ENCODE measurements at places on chromosomes 16 and 17.
A peak's percentile ranks its signal among the peaks of the same experiment; 100 is the strongest.

- no peak for DNase-seq
Measured at GRCh38 chr16:50299508-50300105, 33.3 kb downstream of the ADCY7 start.

DNA sequence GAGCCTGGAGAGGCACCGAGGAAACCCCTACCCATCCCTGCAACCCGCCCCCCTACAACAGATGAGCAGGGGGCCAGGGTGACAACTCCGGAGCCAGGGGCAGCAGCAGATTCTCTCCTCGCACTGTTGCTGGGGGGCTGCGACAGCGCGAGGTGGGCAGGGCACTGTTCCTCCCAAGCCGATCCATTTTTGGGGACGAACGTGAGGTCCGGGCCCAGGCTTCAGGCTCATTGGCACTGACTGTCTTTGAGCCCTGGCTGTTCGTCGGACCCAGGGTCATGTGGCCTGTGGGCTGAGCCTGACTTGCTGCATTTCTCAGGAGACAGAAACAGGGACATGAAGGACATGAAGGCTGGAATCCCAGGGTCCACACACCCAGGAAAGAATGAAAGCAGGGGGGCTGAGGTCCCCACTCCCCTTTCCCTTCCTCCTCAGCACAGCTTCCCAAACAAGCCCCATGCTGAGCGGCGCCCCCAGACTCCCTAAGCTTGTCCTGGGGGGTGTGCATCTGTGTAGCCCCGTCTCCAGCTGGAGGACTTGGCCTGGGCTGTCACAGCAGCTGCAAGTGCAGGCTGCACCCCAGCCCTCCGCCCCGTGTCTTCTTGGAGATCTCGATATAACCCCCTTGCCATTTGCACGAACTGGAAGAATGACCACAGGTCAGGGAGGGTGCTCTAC, 18.7 kb downstream of the CEP295NL start:
- DNase-seq: no peak

DNA sequence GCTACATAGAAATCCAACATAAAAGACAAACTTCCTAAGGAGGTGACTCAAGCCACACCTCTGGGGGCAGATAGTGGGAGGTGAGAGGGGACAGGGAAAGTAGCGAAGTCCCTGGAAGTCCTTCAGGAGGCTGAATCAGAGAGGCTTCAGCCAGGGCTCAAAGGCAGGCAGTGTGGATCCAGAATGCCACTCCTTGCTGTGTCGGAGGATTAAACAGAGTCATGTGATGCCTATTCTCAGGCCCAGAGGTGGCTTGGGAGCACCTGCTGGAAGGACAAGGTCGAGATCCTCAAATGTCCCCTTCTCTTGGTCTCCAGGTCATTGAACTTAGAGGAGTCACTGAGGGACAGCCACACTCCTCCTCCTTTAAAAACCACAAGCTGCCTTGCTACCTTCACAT, 391.1 kb downstream of the SOX9 start:
- DNase-seq: no peak

GRCh38 chr16:80623376-80623775, 82.6 kb downstream of the DYNLRB2 start:
- DNase-seq: peak; percentile 27

DNA sequence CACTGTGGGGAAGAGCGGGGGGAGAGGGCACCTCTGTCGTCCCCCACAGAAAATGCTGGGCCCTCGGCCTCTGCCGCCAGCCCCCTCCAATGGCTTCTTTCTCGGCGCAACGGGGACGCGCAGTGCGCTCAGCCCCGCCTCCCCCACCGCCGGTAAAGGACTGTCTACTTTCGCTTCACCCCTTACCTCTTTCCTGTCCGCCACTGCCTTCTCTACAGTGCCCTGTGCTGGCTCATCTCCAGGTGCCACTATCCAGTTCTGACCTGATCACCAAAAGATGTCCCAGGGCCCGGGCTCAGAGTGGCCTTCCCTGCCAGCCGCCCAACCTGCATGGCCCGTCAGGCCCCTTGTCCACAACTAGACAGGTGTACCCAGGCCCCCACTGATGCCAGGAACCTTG, 7.3 kb downstream of the ENDOV start:
- DNase-seq: no peak

DNA sequence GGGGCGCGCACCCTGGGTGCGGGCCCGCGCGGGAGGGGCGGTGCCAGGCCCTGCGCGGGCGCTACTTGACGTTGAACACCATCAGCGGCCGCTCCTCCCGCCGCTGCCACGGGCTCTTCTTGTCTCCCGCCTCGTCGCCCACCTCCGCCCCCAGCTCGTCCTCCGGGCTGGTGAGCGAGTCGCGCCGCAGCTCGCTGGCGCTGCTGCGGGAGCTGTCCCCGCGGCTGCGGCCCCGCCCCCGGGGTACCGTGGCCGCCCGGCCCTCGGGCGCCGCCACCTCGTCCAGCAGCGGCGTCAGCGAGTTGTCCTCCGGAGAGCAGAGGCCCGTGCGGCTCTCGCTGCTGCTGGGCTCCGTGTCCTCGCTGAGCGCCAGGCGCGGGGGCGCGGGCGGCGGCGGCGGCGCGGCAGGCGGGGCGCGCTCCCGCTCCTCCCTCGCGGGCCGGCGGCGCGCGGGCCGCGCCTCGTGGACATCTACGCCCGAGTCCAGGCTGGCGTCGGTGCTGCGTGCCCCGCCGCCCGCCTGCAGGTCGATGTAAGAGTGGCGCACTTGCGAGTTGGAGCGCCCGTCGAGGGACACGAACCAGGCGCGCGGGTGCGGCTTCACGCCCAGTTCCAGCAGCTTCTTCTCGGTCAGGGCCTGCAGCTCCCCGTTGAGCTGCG, 8.7 kb downstream of the GRN start:
- no peak for DNase-seq

DNA sequence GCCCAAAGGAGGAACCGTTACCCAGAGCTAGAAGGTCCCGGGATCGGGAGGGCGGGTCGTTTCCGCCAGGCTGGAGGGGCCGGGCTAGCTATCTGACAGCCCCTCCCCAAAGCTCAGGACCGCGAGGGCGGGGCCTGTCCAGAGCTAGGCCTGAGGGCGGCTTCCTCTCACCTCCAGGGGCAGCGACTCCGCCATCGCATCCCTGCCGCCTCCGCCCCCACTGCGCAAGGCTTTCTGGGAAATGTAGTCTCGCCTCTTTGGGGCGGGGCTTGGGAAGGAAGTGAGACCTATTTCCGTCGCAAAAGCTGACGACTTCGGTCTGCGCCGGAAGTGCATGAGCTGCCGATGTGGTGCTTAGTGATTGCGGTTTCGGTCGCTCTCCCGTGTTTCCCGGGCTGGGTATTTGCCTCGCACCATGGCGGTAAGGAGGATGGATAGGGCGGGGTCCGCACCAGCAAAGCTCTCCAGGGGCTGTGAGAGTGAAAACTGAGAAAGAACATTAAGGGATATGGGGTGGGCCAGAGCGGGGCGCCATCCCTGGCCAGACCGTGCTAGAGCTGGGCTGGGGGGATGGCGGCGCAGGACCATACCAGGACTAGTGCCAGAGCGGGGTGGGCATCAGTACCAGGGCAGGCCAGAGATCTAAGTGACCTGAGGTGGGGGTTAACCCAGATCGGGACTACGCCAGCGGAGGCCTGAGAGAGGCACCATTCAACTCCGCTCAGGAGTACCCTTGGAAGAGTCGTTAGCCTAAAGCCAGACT, at the start of gene TMEM208:
Gene TMEM208 (plus strand): TSS at position 327 of the 763 bp plus-strand sequence. CDS start 89 bp downstream, at position 416.
- peak; percentile 93 for DNase-seq

DNA sequence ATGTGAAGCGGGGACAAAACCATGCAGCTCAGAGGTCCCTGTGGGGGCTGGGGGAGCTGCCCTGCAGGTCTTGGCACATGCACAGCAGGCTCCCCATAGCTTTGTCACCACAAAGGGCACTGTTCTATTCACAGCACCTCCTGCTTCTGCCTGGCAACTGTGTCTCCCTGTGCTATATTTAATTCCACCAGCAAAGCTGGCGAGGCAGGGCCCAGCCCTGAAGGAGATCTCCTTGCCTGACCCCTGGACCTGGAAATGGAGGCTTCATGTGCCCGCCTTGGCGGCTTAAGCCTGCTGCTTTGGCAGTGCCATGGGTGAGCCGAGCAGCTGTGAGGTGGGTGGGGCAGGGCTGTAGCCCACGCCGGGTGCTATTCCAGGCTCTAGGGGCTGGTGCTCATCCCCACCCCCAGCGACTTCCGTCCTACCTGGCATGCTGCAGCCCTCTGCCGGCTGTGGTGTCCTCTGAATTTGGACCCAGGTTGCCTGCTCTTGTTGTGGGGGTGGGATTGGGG, 6.8 kb downstream of the LDHD start:
- DNase-seq: no peak

GRCh38 chr17:64591944-64592343, 70.2 kb downstream of the SMURF2 start:
- DNase-seq: no peak
